ENCODE measurements at places on chromosomes 2 and 18.

DNA sequence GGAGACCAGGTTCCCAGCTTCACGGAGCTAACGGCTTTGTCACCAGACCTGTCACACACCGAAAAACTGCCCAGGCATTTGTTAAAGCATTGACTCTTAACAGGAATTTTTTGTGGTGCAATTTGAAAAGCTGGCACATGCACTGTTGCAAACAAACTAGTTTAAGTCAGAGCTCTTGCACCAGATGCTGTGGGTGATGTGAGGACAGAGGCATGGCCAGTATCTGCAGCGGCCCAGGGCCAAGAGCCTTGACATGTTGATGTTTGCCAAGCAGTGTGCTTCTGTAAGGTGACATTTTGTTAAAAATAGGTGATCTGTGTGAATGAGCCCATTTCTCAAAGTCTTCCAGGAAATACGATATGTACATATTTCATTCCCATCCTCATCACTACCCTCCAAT lies 142.5 kb downstream of the MTCL1 start:
- no peak for DNase-seq

- no peak for DNase-seq
Observed at GRCh38 chr2:229714080-229714735, at the start of gene DNER. Gene DNER (minus strand): TSS chr2:229714555. CDS start chr2:229714423, 132 bp downstream.

DNA sequence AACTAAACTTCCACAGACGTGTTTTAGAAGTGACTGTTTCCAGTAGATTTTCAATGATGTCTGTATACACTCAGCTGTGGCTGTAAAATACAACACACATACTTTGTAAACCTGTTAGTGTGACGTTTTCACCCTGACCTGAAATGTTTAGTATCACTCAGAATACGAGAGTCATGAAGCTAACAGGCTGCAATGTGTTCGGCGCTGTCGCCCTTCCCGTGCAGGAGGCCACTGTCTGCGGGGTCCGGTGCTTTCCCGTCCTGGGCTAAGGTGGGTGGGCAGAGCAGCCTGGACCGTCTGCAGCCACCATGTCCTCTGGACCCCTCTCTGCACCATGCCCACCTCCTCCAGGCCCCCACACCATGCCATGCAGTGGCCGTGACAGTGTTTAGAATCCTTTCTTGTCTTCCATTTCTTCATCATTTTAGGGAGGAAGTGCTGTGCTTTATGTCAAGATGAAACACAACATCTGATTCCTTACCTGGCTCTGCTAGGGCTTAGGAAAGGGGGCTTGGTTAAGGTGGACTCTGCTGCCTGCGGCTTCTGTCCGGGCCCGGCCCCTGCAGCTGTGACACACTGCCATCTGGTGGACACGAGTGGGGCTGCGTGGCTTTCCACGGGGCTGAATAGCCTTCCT lies 53.8 kb upstream of the RBM44 start:
- no peak for DNase-seq

- DNase-seq = no peak
Observed at GRCh38 chr2:196142825-196143224, 28.6 kb downstream of the STK17B start.

GRCh38 chr18:55038162-55038561 lies 78.9 kb upstream of the CCDC68 start:
- DNase-seq = no peak

GRCh38 chr18:23194155-23194996 lies 59.1 kb downstream of the CABLES1 start:
- DNase-seq = no peak

DNA sequence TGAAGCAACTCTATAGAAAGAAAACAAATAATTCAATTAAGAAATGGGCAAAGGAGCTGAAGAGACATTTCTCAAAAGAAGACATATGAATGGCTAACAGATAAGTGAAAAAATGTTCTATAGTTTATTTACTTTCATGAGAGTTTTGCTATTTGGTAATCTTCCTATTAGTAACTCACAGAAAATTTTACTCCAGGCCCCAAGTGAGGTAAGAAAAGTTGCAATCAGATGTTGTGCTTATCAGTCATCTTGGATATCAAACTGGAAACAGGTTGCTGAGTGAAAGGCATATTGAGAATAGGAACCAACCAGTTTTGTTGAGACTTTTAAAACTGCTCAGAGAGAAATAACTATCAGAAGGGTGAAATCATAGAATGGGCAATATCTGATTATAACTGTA lies 1179.0 kb upstream of the ACVR2A start:
- no peak for DNase-seq

DNA sequence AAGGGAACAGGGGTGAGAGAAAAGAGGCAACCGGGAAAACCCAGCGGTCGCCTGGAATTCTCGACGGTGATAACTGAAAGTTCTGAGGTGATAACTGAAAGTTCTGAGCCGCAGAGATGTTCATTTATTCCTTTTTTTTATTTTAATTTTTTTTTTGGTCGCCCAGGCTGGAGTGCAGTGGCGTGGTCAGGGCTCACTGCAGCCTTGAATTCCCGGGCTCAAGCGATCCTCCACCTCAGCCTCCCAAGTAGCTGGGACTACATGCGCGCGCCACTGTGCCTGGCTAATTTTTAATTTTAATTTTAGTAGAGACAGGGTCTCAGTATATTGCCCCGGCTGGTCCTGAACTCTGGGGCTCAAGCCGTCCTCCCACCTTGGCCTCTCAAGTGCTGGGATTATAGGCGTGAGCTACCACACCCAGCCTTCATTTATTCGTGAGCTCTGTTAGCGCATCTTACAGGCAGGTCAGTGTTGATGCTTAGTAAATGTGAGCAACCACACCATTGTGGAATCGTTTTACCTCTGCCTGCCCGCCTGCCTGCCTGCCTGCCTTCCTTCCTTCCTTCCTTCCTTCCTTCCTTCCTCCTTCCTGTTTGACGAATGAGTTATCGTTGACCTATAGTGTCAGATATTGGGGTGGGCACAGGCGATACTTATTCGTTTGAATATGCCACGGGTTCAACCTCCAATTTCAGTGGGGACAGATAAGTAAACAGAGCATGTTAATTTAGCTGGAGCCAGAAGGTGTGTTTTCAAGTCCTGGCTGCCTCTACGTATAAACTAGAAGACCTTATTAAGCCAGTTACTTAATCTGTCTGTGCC lies 557 bp upstream of the E2F6 start:
- no peak for DNase-seq

DNA sequence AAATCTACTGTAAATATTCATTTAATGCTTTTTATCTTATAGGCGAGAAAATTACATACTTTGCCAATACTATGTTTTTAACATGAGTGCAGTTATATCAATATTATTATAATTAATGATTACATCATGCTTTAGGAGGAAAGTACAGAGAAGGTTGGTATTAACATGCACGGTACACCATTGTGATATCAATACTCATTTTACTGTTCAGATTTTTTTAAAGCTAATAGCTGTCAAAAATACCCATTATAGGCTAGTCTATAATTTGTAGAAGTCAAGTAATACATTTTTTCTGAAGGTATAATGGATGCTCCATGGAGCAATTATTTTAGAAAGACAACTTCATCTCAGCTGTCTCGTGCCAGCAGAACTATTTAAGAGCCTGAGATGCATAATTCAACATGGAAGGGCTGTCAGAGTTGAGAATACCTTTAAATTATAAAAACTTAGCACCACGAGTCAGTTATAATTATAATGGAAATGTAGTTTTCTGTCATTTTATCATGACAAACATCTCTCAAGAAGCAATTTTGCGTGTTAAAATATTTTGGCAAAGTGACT lies 1641.7 kb upstream of the ACVR2A start:
- no peak for DNase-seq

GRCh38 chr2:98975611-98976010 lies 39.6 kb upstream of the CRACDL start:
- DNase-seq = no peak
